ENCODE measurements at places on chromosomes 4 and X.

- DNase-seq: no peak
- H3K27ac ChIP-seq: no peak overlapping the region
- no peaks in the 10 kb centered on the region for H3K27me3 ChIP-seq
- no peak overlapping the region for H3K4me3 ChIP-seq
- H3K36me3 ChIP-seq: no peaks in the 10 kb centered on the region
- no peaks in the 10 kb centered on the region for H3K4me1 ChIP-seq
Measured at GRCh38 chr4:141570290-141570689, 66.1 kb upstream of the IL15 start.

GRCh38 chr4:14265651-14266050 lies 638.1 kb upstream of the BOD1L1 start:
- no peak overlapping the region for H3K4me3 ChIP-seq
- no peaks in the 10 kb centered on the region for H3K27me3 ChIP-seq
- H3K27ac ChIP-seq: no peak overlapping the region
- no peak for DNase-seq
- no peaks in the 10 kb centered on the region for H3K4me1 ChIP-seq
- H3K36me3 ChIP-seq: no peaks in the 10 kb centered on the region

- H3K27ac ChIP-seq: no peak overlapping the region
- H3K4me1 ChIP-seq: no peaks in the 10 kb centered on the region
- H3K27me3 ChIP-seq: no peaks in the 10 kb centered on the region
- DNase-seq: no peak
- H3K36me3 ChIP-seq: peaks cover 44% of the 10 kb centered on the region
- H3K4me3 ChIP-seq: no peak overlapping the region
Measured at GRCh38 chr4:82833696-82834313, 35.2 kb upstream of the SCD5 start.

GRCh38 chrX:154477891-154478477 lies 1.1 kb downstream of the LAGE3 start:
- no peaks in the 10 kb centered on the region for H3K36me3 ChIP-seq
- H3K4me1 ChIP-seq: no peaks in the 10 kb centered on the region
- no peak for DNase-seq
- H3K27me3 ChIP-seq: no peaks in the 10 kb centered on the region

Measured in right lobe of liver (tissue), 6 donors.